Upper lobe of left lung (tissue), 6 donors: ENCODE measurements at places on chromosomes 16 and 17.
A peak's percentile ranks its signal among the peaks of the same experiment; 100 is the strongest.

DNA sequence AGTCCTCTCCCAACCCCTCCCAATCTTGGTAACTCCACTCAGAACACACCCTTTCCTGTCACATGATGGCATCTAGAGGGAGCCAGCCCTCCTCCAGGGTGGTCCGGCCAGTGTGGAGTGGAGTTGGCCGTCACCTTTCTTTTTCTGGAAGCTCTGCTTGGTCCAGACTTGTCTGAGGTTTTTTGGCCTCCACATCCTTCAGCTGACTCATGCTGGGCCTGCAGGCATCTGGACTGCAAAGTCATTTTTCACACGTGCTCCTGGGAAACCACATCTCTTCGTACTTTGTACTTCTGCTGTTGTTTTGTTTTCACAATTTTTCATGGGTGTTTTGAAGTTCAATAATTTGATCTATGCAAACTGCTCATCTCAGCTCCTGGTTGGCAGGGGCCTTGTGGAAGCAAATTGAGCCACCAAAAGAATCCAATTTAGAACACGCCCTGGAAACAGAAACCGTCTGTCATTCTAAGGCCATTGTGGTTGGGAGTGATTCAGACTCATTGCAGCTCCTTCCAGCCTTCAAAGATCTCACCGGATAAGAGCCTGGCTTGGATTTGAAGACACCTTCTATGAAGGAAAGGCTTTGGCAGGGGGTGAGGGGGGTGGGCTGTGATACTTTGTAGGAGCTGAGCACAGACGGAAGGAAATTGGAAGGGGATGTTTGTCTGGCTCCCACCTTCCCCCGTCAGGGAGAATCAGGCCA lies 42.4 kb upstream of the NF1 start:
- peak; percentile 48 for DNase-seq

- no peak for DNase-seq
These were observed 99.6 kb downstream of the SKAP1 start for GRCh38 chr17:48330421-48330820.

GRCh38 chr16:88062341-88063210 lies 111.3 kb downstream of the BANP start:
- DNase-seq = no peak

DNA sequence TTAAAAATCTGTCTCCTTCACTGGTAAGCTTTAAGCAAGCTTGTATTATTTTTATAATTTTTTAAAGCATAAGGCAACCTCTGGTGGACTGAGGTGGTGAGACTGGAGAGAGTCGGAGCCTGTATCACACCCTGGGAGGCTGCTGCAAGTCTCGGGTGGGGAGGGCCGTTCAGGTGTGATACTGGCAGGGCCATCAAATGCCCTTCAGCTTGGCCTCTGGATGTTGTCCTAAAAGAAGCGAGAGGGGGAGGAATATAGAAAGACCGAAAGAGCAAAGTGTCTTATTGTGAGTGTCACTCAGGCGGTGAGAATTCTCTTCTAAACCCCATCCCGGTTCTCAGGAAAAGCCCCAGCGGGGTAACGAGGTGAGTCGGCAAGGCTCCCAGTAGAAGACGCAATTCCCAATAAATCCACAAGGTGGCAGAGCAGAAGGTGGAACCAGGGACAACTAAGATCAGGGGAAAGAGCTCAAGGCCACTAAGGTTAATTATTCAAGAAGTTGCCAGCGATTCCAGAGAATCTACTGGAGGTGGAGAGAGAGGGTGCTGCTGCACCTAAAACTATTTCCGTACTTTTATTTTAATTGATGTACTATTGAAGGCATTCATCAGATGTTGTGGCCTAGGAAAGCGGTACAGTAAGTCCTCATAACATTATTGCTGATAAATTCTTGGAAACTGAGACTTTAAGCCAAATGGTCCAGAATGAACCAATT lies 14.1 kb downstream of the C17orf67 start:
- no peak for DNase-seq

GRCh38 chr17:15311996-15312395 lies 29.4 kb downstream of the TEKT3 start:
- no peak for DNase-seq

DNA sequence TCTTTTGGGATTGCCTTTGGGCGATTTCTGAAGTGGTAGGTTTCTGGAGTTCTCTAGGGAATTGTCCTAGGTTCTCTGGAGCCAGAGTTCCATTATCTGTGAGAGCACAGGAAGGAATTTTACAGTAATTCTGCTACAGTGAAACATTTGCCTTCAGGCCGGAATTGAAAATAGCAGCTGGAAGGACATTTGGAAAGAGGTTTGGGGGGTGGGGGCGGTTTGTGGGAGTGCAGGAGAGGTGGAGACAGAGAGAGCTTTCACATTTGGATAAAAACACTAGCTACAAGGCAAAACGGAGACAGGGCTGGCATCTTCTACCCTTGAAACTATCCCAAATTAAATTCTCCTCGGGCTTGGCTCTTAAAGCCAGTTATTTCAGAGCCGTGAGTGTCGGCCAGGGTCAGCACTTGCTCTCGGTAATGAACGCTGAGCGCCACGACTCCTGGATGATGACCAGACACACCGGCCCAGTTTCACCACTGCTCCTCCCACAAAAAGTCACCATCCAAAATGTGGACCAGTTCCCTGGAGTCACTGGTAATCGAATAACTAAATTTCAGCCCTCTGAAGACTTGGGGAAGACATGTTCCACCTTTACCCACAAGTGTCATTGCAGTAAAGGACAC lies 67.7 kb upstream of the TANC2 start:
- DNase-seq = no peak

- no peak for DNase-seq
These were observed 57.4 kb downstream of the ATP2C2 start for GRCh38 chr16:84425696-84426095.

DNA sequence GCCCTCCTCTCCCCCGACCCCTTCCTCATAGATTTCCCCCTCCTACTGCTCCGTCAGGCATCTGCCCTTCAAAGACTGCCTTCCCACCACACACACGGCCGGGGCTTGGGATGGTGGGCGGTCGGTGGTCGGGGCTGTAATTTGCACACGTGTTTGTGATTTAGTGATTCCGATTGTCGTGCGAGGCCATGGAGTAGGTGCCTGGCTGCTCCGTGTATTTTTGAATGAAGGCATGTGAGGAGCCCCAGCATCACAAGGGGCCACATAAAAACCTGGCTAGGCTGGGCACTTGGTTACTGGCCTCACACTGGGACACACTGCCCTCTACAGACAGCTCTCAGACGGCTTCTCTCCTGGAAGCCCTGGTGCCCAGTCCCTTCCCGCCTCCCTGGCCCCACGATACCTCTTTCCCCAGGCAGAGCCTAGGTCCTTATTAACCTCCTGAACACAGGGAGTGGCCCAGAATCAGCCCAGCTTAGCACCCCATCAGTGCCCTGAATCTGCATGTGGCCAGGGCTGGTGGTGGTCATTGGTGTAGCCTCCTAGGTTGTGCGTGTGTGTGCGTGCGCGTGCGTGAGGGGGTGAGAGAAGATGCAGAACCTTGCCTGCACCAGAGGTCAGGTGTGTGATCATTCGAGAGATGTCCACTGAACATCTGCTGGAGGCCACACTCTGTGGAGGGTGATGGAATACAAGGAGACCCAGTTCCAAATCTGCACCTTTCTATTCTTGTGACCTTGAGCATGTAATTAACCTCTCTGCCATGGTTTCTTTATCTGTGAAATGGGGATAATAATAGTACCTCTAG lies 1.3 kb upstream of the SOCS1 start:
- peak; percentile 67 for DNase-seq

- DNase-seq = peak; percentile 64
These were observed 119.8 kb upstream of the CDC42EP4 start for GRCh38 chr17:73431401-73432205.

DNA sequence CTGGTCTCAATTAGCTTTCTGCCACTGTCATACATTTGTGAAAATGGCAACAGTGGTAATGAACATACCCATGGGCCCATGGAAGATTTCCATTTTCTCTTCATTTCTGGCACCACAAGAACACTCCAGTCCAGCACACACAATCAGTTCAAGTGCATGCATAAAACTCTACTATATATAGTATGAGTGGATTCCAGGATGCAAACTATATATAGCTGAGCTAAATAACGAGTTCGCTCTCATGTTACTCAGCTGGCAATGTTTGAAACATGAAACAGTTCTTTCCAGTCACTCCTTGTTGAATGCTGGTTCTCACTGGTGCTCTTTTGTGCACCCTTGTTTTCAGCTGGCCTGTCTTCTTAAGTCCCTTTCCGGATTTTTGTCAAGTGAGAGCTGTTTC lies 75.2 kb upstream of the DHX40 start:
- DNase-seq = no peak

- DNase-seq = no peak
These were observed 235.2 kb upstream of the CDH5 start for GRCh38 chr16:66131156-66131807.

DNA sequence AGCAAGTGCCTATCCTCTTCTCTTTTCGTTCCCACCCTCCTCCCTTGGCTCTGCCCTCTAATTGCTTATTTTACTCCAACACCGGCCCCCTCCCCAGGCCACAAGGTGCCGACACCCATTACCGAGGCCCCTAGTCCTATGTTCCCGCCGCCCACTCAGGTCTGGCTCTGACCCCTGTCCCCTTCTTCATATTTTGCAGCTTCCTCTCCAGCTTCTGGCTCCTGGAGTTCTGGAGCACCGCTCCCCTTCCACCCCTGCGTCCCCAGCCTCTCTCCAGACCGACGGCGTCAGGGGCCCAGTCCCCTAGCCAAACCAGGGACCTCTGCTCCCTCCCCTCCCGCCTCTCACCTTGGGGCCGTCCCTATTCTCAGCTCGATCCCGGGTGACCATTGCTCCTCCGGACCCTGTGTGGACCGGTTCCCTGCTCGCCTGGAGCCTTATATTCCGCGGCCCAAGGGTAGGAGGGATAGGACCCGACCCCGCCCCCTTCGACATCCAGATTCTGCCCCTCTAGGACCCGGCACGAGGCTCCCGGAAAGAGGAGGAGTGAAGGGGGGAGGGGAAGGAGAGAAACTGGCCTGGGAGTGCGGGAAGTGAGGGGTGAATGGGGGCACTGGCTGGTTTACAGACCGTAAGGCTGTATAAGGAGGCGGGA lies at the start of gene HES7:
Gene HES7, minus strand, starts transcription at position 412 of the 655 bp plus-strand sequence. Its CDS starts 22 bp downstream, at position 390.
- DNase-seq = no peak

- no peak for DNase-seq
These were observed 120.0 kb upstream of the GOT2 start for GRCh38 chr16:58853854-58854791.

DNA sequence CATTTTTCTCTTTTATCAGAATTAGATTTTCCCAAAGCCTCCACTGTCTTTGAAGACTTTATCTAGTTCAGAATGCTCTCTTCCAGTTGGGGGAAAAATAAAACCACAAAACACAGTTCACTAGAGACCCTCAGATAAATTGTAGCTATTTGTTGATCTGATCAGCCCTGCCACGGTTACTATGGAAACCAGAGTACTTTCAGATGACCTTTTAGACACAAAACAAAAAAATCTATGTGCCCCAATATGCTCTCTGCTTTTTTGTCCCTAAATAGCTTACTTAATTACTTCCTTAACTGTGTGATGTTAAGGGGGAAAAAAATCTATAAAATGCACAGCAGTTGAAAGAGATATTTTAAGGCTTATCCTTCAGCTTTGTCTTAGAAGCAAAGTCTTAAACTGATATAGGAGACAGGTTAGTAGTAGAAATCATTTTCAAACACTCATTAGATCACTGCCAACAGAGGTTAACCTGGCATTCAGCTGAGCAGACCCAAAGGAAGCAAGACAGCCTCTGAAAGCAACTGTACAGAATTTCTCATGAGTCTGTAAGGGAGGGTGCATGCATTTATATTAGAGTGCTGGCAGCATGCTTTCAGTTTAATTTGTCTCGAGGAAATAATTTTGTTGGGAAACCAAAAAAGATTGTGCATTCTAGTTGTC lies 129.9 kb upstream of the CACNG5 start:
- DNase-seq = no peak

GRCh38 chr17:44556832-44557606 lies at the start of gene FZD2:
TSS of gene FZD2 (plus strand) at chr17:44557484. CDS start at chr17:44557689, 205 bp downstream.
- peak; percentile 92 for DNase-seq

DNA sequence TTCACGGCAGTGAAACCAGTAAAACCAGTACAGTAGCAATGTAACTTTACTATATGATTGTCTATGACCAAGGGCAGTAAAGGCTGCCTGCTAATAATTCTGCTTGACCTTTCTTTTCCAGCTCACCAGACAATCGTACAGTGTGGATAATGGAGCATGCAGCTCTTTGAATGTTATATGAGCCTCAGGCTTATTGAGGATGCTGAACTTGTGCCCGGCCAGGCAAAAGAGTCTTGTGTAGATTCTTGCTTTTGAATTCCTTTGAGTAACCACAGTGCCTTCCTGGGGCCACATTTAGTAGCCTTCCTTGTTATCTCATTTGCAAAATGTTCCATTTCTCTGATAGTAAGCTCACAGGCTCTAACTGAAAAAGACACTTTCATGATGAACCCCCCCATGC lies 131.8 kb downstream of the CDH11 start:
- DNase-seq = no peak

GRCh38 chr16:86722970-86723369 lies 144.6 kb downstream of the FOXL1 start:
- no peak for DNase-seq

DNA sequence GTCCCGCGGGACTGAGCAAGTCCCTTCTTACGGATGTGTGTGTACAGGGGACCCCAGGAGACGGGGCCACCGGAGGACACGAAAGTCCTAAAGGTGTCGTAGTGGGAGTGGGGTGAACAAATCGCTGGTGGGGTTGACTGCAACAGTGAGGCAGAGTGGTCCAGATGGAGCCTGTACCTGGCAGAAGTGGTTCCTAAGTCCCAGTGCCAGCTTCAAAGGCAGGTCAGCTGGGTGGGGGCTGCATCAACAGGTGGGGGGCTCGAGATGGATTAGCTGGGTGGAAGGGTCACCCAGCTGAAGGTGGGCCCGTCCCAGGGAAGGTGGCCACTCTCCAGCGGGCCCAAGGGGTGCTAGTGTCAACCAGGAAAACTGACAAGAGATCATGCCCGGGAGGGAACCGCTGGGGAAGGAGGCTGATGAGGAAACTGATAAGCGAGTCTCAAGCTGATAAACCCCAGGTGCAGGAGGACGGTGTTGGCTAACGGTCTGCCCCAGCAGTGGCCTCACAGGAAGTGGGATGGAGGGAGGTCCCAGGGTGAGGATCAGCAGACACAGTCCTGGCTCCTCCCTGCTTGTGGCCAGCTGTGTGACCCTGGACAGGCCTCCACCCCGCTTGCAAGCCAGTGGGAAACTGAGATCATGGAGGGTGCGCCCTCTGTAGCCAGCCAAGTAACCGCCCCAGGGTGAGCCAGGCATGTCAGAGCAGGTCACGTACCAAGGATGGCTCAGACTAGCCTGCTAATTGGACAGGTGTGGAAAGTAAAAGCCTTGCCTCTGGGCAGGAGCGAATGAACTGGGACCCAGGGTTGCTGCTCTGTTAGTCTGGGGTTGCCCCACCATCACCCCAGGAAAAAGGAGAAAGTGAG lies 1.0 kb downstream of the ORAI3 start:
- peak; percentile 91 for DNase-seq

DNA sequence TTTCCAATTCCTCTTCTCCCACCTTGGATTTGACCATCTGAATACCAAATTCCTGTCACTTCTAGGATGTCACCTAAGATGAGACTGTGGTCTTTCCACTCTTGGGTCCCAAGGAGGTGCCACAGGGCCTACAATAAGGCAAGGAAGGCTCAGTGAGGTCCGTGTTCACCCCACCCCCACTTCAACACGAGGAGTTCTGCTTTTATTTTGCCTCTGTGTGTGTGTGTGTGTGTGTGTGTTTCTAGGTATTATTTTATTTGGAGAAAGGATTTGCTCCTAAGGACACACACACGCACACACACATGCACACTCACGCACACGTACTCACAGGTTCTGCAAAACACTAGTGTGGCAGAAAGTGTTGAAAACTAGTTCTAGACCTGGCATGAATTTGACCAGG lies 24.5 kb upstream of the PHOSPHO1 start:
- no peak for DNase-seq
